ENCODE measurements at places on chromosomes 7 and 10. TPM values are rescaled to one million over a fixed set of nuclear protein-coding genes. Genes with fewer than 3 reads are reported as not detected.

DNA sequence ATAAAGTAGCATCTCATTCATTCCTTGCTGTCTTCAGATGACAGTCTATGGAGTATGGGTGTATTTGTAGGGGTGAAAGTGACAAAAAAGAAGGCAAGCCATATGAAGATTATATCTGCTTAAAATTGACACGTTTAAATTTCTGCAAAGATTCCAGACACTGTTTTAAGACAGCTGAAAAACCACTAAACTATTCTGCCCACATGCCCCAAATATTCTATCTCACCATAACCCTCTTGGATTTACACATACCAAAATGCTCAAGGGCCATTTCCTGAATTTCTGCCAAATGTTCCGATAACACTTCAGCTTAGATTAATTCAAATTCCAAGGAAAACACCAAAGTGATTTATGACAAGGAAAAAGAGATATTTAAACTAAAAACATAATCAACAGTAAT, 99.9 kb upstream of the IL6 start:
- DNase-seq, result no peak

- DNase-seq, result peak; percentile 50
These were observed 733 bp upstream of the ARL5B start for GRCh38 chr10:18658271-18659124.

- DNase-seq, result no peak
These were observed 210.3 kb downstream of the INHBA start for GRCh38 chr7:41492603-41493002.

FFAR4 gene
- 0.51 TPM for polyA plus RNA-seq

DNA sequence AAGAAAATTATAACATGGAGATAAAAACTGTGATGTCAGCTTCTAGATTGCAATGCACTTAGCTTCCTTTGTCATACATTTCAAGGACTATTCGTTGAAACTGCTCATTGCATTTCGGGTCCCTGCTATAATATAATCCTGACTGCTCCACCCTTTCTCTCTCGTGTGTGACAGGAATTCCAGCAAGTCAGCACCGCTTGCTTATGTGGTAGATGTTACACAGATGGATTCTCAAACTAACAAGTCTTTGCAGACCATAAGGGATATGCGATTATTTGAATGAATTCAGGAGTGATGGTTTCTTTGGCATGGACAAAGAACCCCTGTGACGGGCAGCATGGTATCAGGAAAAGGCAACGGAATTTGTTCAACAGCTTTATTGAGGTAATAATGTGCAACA, 184.0 kb downstream of the GRID1 start:
- no peak for DNase-seq

C7orf25 gene
- polyA plus RNA-seq, result 3.2 TPM

DNA sequence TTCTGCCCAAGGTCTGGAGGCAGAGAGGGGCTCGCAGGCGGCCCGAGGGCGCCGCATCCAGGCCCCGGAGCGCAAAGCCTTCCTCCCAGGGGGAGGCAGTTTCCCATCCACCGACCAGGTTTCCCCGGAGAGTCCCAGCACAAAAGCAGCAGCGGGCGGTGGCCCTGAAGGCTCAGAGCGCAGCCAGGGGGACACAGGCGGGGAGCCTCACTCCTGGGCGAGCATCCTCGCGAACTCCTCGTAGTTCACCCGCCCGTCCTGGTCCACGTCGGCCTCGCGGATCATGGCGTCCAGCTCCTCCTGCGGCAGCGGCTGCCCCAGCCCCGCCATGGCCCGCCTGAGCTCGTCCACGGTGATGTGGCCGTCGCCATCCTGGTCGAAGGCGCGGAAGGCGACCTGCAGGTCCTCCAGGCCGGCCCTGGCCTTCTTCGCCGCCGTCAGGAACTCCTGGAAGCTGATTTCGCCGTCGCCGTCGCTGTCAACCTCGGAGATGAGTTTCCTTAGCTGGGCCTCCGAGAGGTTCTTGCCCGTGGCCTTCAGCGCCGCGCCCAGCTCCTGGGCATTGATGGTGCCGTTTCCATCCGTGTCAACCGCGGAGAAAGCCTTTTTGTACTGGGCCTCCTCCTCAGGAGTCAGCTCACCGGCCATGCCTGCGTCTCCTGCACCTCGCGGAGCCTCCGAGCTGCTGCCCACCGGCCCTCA, 428 bp downstream of the CALML5 start:
- DNase-seq, result no peak

GRCh38 chr10:33295851-33296250, 38.6 kb downstream of the NRP1 start:
- DNase-seq, result no peak
